ENCODE measurements at places on chromosomes 2 and 18.

- DNase-seq = peak; percentile 68
Observed at GRCh38 chr2:181104512-181105115, 124.2 kb downstream of the UBE2E3 start.

GRCh38 chr2:101432411-101433181 is 42.3 kb downstream of the RFX8 start:
- no peak for DNase-seq

DNA sequence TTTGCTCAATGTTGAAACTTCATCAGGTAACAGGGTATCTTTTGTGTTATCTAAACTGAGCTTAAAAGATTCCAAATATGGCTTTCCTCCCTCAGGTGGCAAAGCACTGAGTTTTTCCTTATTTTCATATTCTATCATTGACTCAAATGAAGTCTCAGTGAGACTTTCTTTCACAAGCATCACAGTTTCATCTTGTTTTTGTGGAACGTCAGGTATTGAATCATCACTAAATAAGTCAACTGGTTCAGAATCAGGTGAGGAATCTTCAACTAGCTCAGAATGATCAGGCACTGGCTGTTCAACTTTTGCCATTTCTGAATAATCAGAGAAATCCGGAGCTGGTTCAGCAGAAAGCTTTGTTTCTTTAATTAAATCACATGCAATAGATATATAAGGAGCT is 24.6 kb downstream of the RTN4 start:
- no peak for DNase-seq

DNA sequence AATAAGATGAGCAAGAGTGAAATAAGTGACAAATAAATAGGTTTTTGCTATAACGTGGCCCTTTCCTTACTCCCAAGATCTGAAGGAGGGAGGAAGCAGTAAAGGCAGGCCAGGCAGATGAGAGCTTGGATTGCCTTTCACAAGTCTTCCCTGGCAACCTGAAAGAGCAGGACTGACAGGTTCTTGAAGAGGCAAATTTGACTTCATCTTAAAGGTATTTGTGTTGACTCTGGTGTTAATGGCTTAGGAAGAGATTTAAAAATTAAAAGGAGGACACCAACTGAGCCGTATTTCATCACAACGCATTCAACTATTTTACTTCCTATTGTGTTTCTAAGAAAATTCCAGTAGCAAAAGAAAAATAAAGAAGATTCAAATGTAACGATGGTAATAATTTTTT is 3.2 kb downstream of the STRN start:
- no peak for DNase-seq

- no peak for DNase-seq
Observed at GRCh38 chr2:210435439-210435838, 41.1 kb downstream of the LANCL1 start.

DNA sequence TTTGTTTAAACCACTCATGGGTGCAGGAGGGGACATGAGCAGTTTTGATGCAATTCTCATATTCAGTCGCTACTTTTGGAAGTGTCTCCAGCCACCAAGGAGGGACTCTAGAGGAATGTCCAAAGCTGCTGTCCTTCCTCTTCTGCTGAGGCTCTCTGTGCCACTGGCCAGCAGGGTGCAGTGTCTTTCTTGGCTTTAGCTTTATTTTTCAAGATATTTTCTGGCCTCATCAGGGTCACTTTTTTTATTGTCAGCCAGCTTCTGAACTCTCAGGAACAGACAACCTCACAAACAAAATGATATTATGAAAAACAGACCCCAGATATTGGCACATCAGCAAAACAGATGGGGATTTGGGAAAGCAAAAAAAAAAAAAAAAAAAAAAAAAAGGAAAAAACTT is 289.3 kb upstream of the ZSWIM2 start:
- no peak for DNase-seq

GRCh38 chr2:129726216-129726615 is 253.2 kb upstream of the RAB6C start:
- no peak for DNase-seq

- DNase-seq = no peak
Observed at GRCh38 chr2:146869328-146869727, 975.5 kb upstream of the ACVR2A start.

DNA sequence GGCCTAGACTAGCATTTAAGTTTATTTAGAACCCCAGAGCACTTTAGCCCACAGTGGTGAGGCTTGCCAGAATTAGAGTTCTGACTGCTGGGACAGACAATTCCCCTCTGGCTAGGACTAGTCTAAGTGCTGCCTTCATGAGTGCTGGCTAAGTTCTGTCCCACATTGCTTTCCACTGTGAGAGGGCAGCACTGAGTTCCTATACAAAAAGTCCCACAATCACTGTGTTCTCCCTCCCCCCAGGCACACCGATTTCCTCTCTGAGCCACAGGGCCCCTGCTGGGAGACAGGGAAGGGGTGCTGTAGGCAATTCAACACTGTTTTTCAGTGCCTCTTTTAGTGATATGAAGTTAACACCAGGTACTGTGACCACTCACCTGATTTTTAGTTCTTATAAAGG is 310.9 kb downstream of the DLGAP1 start:
- no peak for DNase-seq

GRCh38 chr2:74373221-74373676 is 6.9 kb downstream of the DCTN1 start:
- peak; percentile 32 for DNase-seq

DNA sequence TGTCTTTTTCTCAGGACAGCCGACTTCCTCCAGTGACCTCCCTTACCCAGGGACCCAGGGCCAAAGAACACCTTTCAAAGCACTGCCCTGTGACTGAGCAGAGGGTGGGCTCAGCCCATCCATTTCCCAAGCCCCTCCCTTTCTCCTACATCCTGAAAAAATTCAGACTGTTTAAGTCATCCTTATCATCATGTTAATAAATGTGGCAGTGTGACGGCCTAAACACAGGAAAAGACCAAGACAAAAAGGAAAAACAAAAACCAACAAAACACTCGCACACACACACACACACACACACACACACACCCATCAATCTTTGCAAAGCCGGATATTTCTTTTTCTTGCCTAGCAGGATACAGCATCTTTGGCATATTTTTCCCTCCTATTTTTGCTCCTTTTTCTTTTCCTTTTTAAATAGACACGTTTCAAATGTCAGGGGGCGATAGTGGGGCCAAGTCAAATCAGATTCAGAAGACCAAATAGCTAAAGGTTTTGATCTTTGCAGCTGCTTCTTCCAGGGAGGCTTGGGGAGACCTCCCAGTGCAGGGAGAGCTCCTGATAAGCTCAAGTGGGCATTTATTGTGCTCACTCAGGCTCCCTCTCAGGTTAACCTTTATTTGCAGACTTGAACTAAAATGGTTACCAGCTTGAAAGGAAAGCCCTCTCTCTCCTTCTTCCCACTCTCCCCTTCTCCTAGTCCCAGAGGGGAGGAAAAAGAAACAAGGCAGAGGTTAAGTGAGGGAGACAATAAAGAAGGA is 39.5 kb upstream of the NRP2 start:
- no peak for DNase-seq

DNA sequence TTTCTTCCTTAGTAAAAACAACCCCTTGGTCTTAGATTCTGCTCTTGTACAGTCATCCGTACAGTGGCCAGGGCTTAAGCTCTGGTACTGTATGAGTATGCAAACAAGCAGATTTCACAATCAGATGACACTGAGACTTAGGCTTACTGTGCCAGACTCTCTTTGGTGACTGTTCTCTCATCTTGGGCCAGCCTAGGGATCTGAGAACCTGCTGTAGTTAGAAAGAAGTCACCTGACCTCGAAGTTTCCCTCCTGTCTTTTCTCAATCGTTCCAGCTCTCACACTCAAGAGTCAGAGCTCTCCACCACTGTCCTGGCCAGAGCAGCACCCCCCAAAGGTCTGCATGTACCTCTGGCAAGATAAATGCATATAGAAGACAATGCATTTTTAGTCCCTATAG is 63.2 kb downstream of the ZEB2 start:
- no peak for DNase-seq

- DNase-seq = no peak
Observed at GRCh38 chr18:31731628-31732027, 29.1 kb downstream of the SLC25A52 start.

DNA sequence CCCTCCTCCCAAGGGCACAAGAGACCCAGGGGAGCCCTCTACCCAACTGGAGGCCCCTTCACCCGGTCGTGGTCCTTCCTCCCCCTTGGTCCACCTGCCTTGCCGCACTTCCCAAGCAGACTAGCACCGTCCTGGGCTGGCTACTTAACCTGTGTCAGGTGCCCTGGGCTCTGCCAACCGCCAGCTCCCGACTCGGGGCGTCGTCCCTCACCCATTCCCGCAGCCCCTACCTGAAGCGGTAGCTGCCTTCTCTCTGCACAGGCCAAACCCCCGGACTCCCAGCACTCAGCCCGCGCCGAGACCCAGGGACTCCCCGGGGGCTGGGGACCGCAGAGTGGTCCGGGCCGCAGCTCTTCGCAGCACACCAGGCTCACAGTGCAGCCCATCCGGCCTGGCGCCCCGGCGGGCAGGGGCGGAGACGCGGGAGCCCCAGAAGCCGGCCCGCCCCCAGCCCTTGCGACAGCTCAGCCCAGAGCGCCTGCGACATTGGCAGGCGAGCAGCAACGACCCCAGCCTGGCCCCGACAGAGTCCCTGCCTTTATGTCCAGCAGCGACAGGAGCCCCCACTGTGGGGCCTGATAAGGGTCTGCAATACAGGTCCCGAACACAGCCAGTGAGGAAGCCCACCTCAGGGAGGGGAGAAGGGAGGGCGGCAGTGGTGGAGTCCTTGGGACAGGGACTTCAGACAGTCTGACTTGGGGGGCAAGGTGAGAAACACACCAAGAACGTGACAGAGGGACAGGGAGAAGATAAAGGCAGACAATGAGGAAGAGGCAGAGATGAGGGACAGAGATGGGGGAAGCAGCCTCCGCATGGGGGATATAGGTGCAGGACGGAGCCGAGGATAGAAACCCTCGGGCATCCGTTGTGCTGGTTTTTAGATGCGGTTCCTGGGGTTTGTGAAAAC is 31.0 kb upstream of the TNS1 start:
- DNase-seq = no peak

DNA sequence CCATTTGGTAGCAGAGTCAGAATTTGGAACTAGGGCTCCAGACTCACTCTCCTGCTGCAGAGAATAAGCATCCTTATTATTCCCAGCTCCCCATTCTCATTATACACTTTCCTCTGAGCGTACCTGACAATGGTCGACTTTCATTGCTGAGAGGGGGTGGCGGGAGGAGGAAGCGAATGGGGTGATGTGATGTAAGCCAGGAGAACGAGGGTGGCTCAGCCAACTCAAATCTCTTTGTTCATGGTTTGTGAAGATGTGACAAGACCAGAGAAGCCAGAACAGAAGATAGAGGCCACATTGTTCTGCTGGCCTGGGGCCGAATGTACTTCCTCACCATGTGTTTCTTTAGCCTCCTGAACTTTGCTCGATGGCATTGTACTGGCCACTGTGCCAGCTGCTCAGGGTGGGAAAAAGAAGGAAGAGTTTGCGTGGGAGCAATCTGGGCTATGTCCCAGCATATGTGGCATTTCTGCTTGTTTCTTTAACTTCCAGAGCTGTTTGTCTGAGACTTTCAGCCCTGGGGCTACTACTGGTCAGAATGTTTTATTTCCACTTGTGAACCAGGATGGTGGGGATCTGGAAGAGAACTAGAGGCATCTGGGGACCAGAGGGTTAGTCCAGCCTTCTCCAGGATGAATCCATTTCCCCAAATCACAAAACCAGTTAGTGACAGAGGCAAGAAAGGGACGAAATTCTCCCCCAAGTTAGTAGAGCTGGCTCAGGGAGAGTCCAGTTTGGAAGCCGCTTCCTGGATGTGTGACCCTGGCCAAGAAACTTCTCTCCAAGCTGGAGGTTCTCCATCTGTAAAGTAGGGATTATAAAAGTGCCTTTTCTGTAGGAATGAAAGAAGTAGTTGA is 62.6 kb downstream of the MOGAT1 start:
- DNase-seq = no peak

DNA sequence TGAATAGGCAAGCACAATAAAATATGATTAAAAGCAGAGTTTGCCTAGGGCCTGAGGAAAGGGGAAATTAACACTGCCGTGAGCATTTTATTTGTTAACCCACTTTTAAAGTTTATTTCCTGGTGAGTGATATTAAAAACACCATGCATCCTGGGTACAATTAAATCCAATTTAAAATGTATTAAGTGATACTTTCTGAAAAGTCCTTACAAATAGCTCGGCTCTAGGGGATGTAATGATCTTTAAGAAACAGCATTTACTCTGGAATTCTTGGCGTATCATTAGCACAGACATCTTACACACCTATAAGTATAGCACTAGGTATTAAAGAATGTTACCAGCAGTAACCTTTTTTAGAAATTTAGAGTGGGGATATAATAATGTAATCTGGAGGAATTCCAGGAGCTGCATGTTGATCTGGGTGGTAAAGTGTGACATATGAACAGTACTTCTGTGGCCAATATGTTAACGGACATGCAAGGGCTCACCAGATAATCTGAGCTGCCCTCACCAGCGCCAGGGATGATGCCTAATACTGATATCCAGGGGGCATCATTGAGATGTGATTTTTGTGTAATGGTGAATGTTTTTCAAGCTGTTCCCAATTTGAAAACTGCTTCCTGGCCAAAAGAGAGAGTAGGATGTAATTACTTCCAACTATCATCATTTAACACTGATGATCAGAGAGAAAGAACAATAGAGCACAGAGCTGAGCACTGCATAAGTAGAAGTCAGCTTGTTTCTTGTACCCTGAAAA is 235.9 kb downstream of the DSEL start:
- no peak for DNase-seq

DNA sequence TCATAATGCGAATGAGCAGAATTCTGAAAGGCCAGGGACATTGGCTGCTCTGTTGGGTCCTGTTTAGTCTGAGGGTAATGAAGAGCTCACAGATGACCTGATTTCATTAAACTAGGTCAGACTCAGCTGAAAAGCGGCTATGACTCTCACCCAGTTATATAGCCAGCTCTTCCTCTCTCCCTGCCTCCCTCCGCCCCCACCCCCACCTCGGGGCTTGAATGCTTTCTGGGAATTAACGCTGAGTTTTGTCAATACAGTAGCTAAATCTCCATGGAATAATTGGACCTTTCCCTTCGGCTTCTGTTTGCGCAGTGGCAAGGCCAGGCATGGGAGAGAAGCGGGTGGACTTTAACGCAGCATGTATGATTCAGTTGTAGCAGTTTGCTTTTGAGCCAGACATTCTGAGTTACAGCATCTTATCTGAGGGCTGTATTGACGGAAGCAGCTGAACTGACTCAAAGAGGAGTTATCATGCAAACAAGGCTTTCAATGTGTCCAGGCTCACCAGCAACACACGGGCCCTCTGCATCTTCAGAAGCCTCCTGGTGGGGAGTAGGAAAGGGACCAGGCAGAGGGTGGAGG is 110.6 kb downstream of the MYCN start:
- DNase-seq = no peak

GRCh38 chr2:226707499-226707898 is 92.1 kb downstream of the IRS1 start:
- DNase-seq = no peak

DNA sequence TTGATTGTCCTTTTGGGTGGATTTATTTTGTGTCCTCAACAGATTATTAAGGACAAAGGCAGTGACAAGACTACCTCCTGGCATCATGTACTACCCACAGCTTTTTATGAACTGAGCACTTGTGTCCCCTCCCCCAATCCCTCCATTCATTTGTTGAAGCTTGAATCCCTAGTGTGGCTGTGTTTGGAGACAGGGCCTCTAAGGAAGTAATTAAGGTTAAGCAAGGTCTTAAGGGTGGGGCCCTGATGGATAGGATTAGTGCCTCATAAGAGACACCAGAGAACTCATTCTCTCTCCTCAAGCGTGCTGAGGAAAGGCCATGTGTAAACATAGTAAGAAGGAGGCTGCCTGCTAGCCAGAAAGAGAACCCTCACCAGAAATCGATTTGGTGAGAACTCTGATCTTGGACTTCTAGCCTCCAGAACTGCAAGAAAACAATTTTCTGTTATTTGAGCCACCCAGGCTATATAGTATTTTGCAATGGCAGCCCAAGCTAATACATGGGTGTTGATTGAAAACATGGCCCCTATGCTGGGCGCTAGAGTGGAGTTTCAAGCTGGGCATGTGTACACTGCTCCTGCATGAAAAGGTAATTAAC is 3.4 kb upstream of the MAP4K4 start:
- no peak for DNase-seq

All from NCI-H524 (cell line).